ENCODE measurements at places on chromosomes 2 and 18. TPM values are rescaled to one million over a fixed set of nuclear protein-coding genes. Genes with fewer than 3 reads are reported as not detected.

The PLGLB2 gene
- 0.16 TPM for total RNA-seq

The TRIM43 gene
- total RNA-seq = not detected

The LCT gene
- total RNA-seq = 0.03 TPM

The HAAO gene
- not detected for total RNA-seq

The VWA3B gene
- total RNA-seq = not detected

The IMPA2 gene
- total RNA-seq = 63.1 TPM

The PRKAG3 gene
- not detected for total RNA-seq

The SUMO1 gene
- 156 TPM for total RNA-seq

The SPATA3 gene
- total RNA-seq = not detected

The ALLC gene
- not detected for total RNA-seq

The BCL2 gene
- 0.73 TPM for total RNA-seq

The UGT1A10 gene
- not detected for total RNA-seq

The CENPA gene
- 47.2 TPM for total RNA-seq

The MOGAT1 gene
- not detected for total RNA-seq

The LRRFIP1 gene
- 98.2 TPM for total RNA-seq

The ZAP70 gene
- total RNA-seq = not detected

The SULT1C4 gene
- total RNA-seq = not detected

The PDE1A gene
- not detected for total RNA-seq

The HOXD13 gene
- 0.15 TPM for total RNA-seq

The CDH19 gene
- 1.3 TPM for total RNA-seq

The SPOPL gene
- total RNA-seq = 10.3 TPM

The MYL12A gene
- 301 TPM for total RNA-seq

The MPP4 gene
- not detected for total RNA-seq

The MAL gene
- not detected for total RNA-seq

The DTNA gene
- 0.18 TPM for total RNA-seq

The GRP gene
- total RNA-seq = not detected

The CCBE1 gene
- total RNA-seq = 10.6 TPM

The MGAT5 gene
- total RNA-seq = 13.7 TPM
